ENCODE measurements at places on chromosomes 12 and 14.

DNA sequence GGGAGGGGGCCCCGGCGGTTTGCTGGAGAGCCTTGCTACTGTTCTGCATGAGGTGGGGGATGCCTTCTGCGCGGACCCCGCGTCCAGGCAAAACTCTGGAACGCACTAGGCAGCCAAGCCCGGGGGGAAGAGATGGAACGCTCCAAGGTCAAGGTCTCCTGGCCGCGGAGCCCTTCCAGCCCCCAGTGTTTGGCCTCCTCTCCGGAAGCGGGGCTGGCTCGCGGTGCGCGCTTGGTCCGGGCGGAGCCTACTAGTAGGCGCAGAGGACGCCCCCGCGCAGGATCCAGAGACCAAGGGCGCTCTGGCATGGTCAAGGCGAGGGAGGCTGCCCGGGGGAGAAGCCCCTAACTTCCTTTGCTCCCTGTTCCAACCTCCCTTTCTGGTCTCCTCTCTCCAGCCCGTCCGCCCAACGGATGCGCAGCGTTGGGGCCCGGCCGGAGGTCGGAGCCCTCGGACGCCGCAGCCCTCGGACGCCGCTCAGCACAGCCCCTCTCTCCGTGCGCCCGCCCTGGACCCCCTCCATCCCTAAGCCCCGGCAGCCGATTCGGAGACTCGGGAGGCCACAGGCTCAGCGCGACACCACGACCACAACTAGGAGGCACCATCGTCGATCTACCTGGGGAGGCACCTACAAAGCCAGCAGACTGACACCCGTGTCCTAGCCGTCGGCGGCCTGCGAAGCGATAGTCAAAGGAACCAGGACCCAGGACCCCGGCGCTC lies 669 bp upstream of the KCNK13 start:
- DNase-seq: no peak

DNA sequence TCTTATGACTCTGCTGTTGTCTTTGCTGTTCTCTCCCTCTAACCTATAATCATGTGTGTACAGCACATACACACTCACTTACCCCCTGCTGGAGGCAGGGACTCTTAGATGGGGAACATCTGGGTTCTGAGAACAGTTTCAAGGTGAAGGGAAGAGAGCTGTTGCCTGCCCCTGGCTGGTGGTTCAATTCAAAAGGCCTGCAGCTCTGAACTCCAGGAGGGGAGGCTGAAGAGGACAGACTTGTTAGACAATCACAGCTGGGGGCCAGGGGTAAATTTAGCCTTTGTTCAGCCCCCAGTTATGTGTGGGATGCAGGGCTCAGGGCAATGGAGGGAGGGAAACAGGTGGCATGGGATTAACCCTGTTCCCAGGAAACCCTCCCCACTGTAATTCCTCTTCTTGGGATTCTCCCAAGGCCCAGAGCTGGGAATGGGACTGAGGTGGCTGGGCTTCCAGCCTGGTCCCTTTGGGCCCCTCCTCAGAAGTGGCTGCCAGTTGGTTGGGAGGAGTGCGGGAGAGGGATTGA lies 1.9 kb downstream of the MYL6B start:
- no peak for DNase-seq

- no peak for DNase-seq
These were observed 62.6 kb downstream of the DIO3 start for GRCh38 chr14:101623685-101624444.

- no peak for DNase-seq
These were observed 3.2 kb downstream of the MMP19 start for GRCh38 chr12:55839345-55840140.

All from stimulated activated CD8-positive, alpha-beta memory T cell treated with anti-CD3 and anti-CD28 coated beads, Interleukin-7, amount 100 ng/mL, for 1 hour (primary cell).